Stimulated activated CD8-positive, alpha-beta memory T cell treated with anti-CD3 and anti-CD28 coated beads, Interleukin-7, amount 100 ng/mL, for 1 hour (primary cell): ENCODE measurements at places on chromosomes 5 and 9.

- DNase-seq = no peak
Measured at GRCh38 chr9:97801180-97801579, 51.8 kb upstream of the FOXE1 start.

GRCh38 chr5:2666081-2666480 is 85.4 kb downstream of the IRX2 start:
- DNase-seq = no peak

- DNase-seq = no peak
Measured at GRCh38 chr9:5389109-5389732, 48.5 kb downstream of the PLGRKT start.

DNA sequence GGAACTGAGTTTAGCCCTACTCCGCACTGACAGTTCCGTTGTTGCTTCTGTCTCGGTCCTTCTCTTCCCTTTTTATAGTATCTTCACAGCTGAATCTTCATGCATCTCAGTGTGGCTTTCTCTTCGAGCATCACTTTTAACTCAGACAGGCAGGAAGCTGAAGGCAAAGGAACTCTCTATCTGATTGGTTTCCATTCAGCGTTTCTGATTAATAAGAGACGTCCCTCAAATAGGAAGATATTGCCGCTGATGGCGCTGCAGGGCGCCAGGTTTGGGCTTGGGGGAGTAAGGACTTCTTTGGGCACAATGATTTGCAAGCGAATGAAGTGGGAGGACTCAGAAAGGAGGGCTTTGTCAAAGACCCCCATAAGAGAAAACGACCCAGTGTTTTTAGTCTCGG is at the start of gene CDH9:
Gene CDH9, minus strand, starts transcription at position 111 of the 400 bp plus-strand sequence. CDS start 50,253 bp downstream, outside the sequence.
- no peak for DNase-seq

- DNase-seq = no peak
Measured at GRCh38 chr5:180381428-180381827, 28.3 kb upstream of the GFPT2 start.

DNA sequence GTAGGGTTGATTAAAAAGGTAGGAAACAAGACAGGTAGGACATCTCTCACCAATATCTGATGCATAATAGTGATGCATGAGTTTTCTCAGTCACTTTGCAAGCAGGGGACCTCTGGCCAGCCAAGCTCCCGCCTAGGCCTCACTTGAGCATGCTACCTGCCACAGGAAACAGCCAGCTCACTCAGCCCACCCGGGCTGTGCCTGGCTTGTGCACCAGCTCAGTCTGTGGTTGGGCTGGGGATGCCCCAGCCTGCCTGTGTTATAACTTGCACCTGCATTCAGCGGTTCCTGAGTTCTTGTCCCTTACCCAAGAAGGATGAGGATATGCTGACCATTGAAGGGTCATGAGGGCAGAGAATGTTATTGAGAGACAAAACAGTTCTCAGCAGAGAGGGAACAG is 172.8 kb upstream of the PLCXD3 start:
- no peak for DNase-seq

- DNase-seq = no peak
Measured at GRCh38 chr9:86700629-86701028, 246.7 kb downstream of the GAS1 start.

DNA sequence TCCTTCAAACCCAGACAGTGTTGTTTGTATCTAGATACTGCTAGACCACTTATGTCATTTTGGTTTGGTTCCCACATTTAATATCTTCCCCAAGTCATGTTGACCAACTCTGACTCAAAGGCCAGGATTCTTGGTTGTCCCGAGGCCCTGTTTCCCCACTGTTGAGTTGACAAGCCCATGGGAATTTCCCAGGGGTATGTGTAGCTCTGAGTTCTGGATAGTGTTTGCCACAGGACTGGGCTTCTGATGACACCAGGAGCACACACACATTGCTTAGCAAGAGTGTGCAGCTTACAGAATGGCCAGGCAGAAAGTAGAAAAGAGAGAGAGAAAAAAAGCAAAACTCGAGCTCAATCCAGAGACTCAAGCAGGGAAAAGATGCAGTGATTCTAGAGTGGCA is 214.4 kb downstream of the NXNL2 start:
- no peak for DNase-seq

GRCh38 chr9:69229367-69229766 is 55.3 kb downstream of the TJP2 start:
- DNase-seq = no peak

GRCh38 chr5:133456933-133457402 is 155.4 kb downstream of the FSTL4 start:
- DNase-seq = no peak

GRCh38 chr9:34200092-34200491 is 21.2 kb downstream of the UBAP1 start:
- DNase-seq = no peak

DNA sequence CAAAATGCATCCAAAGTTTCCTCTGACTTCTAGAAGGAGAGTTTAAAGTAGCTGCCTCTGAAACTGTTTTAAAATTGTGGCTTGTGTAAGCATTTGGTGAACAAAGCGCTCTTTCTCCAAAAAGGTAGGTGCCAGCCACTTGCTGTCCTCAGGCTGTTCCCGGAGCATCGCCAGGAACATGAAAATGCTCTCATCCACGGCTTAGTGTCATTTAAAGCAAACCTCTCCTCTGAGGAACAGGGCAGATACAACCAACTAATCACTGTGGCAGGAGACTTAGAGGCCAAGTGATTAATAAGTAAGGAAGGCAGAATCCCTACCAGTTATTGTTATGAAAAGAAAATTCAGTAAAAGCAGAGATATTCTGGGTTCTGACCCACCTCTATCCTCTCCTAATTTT is 165.6 kb downstream of the DCP2 start:
- no peak for DNase-seq

GRCh38 chr9:127635201-127635735 is 23.2 kb downstream of the STXBP1 start:
- no peak for DNase-seq

GRCh38 chr5:180133971-180134508 is 62.5 kb upstream of the RNF130 start:
- DNase-seq = no peak

DNA sequence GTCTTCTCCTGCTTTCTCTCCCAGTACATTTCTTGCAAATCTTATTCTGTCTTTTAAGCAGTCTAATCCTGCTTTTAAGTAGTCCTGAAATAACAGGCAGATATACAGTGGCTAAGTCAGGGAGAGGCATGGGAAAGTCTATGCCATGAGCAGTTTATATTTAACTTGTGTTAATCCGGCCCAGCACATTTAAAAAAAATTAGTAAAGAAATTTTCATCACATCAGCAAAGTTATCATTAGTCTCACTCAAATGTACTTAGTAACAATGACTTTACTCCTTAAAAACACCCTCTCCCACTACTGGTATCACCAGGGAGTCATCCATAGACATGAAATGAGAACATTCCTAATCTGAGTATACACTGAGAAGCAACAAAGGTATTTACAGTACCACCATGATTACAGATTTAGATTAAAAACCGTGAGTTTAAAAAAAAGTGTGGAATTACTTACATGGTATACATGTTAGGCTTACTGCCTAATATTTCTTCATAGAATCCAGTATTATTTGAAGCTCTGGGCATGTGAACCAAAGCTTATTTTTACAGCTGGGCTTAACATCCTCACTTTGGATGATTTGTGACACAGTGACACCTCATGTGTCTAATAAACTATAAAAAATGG is 75.9 kb upstream of the DAB2 start:
- DNase-seq = no peak

GRCh38 chr5:75512383-75513074 is 838 bp downstream of the POLK start:
- DNase-seq = no peak

- no peak for DNase-seq
Measured at GRCh38 chr9:16458696-16459420, 411.6 kb downstream of the BNC2 start.

DNA sequence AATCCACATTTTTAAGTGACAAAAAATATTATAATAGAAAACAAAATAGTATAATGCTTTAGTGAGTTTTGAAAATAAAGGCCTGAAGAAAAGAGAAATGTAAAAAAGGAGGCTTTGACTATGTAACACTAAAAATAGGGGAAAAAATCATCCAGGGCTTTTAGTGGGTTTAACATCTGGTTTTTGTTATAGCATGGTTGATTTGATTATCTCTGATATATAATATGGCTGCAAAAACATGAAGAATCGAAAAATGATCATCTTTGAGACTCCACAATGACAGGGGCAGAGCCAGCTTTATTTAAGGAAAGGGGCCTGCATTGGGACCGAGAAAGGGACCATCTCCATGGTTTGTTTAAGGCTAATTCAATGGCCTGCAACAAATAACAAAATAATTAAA is 393.8 kb downstream of the PLK2 start:
- no peak for DNase-seq

- no peak for DNase-seq
Measured at GRCh38 chr5:164012371-164012770, 507.0 kb downstream of the MAT2B start.

DNA sequence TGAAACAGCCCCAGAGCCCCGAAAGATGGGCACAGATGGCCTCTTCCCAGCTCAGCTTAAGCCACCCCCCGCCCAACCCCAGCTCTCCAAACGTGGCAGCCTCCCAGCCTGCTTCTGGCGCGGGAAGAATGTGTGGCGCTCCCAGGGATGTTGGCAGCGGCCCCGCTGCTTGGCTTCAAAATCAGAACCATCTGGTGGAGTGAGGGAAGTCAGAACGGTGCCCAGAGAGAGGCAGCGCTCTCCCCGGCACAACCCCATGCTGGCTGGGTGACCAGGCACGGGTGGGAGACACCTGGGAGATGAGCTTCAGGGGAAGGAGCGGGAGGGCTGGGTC is 72.7 kb upstream of the ORM1 start:
- DNase-seq = no peak

DNA sequence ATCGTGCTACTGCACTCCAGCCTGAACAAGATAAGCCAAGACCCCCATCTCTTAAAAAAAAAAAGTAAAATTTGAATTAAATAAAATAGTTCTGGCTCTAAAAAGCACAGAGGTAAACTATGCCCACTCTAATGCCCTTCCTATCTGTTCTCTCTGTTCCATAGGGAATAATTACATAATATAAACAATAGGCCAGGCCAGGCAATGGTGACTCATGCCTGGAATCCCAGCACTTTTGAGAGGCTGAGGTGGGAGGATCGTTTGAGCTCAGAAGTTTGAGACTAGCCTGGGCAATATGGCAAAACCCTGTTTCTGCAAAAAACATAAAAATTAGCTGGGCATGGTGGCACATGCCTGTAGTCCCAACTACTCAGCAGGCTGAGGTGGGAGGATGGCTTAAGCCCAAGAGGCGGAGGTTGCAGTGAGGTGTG is 47.4 kb downstream of the MYO10 start:
- no peak for DNase-seq

DNA sequence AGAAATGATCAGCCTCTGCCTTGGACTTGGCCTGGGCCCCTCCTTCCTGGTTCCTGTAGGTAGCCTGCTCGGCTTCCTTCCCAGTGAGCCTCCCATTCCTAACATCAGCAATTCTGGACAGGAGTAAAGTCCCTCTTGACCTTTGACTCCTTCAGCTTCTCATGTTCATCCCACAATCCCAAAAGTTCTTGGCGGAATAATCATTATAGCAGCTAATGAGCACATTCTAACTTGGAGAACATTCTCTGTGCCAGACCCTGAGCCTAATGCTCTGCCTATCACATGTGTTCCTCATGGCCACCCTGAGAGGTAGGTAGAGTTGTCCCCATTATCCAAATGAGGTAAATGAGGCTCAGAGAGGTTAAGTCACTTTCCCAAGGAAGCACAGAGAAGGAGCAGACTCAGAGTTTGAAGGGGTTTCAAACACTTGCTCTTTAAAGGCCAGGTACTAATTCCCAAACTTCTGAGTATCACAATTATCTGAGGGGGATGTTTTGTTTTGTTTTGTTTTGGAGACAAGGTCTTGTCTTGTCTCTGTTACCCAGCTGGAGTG is 21.2 kb downstream of the SWI5 start:
- no peak for DNase-seq

GRCh38 chr5:180810959-180811622 is 8.5 kb upstream of the MGAT1 start:
- DNase-seq = no peak

GRCh38 chr5:73544429-73545402 is 20.7 kb downstream of the ANKRA2 start:
- DNase-seq = no peak

DNA sequence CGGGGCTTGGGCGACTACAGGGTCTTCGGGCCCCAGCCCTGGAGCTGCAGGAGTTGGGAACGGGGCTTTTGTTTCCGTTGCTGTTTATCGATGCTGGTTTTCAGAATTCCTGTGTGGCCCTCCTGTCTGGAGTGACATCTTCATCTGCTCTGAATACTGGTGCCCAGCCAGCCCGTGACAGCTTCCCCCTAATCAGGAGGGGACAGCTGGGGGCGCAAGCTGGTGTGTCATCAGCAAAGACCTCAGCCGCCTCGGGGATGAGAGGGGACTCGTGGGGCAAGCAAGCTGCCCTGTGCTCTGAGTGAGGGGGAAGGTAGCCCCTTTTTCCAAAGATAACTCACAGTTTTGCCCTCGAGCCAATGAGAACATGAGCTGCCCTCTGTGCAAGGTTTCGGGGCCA is 110.7 kb downstream of the RXRA start:
- no peak for DNase-seq

DNA sequence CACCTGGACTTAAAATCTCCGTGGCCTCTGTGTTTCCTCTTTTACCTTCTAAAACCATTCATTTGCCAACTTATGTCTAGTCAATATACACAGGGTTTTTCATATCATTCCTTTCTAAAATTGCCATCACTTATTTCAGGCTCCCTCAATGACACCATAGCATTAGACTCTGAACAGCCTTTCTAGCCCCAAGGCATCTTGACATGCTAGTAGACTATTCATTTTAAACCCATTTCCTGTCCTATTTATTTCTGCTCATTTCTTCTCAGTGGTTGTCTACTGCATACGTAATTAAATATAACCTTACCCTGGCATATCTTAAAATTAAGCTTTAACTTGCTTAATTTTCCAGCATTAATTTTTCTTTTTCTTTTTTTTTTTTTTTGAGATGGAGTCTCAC is 83.2 kb downstream of the PHAX start:
- no peak for DNase-seq

DNA sequence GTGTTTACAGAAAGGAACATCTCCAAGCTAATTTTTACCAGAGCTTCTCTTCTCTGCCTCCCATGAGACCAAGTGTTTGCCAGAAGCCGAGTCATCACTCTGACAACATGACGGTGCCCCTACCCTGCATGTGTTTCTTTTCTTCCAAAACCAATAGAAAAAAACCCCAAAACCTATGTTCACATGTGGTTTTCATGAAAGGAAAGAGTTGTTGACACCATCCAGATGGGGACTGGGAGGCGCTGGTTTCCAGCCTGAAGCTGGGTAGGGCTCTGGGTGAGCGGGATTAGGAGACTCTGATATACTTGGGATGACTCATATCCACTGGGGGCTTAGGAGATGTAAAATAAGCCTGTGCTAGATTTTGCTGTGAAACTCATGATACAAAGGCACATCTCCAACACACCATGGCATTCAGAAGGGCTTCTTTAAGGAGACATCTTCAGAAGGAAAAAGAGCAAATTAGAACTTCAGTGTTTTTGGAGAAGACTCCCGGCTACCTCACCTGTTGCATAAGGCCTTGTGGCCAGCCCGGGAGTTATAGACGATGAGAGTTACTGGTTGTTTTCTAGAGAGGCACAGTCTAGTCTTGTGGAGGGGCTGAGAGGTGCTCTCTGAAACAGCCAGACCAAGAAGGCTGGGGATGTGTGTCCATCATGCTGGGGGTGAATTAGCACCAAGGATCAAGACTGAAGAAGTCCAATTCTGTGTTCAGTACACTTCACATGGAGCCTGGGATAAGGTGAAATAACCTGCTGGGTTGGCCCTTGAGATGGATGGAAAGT is 108.9 kb upstream of the LHFPL2 start:
- DNase-seq = no peak

GRCh38 chr5:16500024-16500423 is 34.4 kb upstream of the ZNF622 start:
- no peak for DNase-seq
